Activated naive CD8-positive, alpha-beta T cell treated with anti-CD3 and anti-CD28 coated beads, Interleukin-2, amount 50 U/mL, for 16 hours (primary cell): ENCODE measurements at places on chromosomes 5 and 9.

- no peak for DNase-seq
Observed at GRCh38 chr9:129486756-129487657, 133.9 kb downstream of the C9orf50 start.

DNA sequence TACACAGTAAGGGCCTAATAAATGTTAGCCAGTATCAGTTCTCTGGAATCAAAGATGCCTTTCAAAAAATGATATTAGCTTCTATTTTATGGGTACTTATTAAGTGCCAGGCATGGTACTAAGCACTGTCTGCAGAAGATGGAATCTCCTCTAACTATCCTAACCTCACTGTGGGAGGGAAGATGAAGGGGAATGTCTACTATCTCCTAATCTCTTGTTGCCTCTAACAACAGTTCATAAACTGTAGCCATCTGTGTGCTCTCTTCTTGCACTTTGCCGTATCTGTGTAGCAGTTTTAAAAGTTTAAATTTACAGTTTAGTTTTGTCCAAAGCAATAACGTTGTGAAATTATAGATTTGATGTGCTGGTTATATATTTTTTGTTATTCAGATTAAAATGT, 99.6 kb upstream of the CCDC112 start:
- DNase-seq, result no peak

- no peak for DNase-seq
Observed at GRCh38 chr5:96509721-96510350, 76.8 kb upstream of the PCSK1 start.

DNA sequence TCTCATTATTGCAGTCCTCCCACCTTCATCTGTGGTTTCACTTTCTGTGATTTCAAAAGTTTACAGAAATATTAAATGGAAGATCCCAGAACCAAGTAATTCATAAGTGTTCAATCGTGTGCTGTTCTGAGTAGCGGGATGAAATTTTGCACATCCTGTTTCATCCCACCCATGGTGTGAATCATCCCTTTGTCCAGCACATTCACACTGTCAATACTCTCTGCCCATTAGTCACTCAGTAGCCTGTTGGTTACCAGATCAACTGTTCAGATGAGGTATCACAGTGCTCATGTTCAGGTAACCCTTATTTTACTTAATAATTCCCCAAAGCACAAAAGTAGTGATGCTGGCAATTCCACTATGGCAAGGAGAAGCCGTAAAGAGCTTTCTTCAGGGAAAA, 26.8 kb downstream of the FAM81B start:
- no peak for DNase-seq

GRCh38 chr5:125298746-125299379, 552.4 kb upstream of the ZNF608 start:
- no peak for DNase-seq

DNA sequence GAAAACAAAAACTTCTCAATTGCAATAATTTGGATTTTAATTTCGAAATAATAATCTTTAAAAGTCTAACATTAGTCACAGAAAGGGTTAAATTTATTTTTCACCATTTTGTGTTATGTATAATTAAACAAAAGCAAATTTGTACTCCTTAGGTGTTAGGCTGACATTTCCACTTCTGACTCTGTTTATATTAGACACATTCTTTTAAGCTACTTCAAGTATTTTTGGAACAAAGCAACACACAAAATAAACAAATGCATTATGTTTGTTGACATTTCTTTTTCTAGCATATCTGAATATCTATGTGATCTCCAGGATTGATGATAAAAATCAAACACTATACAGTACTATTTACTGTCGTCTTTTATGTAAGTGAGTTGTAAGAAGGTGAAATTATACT, 44.3 kb upstream of the NIPBL start:
- no peak for DNase-seq

GRCh38 chr5:140217299-140218026, 42.5 kb downstream of the CYSTM1 start:
- no peak for DNase-seq

DNA sequence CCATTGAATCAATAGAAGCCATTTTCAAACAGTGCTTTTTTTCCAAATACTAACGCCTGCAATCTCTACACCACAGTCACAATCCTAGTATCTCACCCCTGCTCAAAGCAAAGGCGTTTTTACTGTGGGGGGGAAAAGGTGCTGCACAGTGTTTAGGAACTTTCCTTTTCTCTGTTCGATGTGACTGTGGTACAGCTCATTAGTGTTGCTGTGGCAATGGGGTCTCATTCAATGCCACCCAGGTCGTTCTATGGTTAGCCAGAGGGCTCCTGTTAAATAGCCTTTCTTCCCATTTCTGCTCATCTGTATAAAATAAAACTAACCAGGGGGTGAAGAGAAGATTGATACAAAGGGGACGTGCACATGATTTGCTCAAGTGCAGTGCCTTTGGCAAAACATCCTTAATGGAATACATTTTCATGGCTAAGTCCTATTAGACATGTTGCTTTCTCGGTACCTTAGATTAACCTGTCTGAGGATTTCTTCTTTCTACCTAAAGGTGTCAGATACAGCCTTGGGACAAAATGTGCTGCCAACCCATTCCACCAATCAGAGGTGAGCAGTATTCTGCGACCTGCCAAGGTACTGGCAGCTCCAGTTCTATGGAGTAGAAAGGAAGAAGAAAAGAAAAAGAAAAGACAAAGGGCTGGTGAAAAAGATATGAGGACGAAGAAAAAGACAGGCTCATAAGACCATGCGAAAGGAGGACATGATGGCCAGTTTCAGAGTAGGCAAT, 651.4 kb upstream of the DMAC1 start:
- DNase-seq, result no peak

GRCh38 chr5:17359451-17360011, 138.5 kb upstream of the TAF11L2 start:
- DNase-seq, result no peak

DNA sequence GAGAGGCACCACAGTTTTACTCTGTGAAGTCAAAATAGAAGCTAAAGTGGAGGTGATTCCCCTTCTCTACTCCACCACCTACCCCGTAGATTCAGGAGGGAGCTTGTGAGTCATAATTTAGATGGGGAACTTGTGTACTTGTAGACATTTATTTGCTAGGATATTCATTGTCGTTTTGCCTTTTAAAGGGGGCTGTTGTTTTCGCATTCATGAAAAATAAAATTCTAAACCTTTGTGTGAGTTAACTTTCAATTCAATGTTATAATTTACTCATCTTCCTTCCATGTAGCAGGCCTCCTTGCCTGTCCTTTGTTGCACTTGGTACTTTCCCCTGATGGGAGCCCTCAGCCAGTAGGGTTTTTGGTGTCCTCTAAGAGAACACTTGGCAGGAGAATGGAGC, 22.0 kb downstream of the SECISBP2 start:
- DNase-seq, result no peak

- DNase-seq, result no peak
Observed at GRCh38 chr9:136193127-136193890, 11.6 kb downstream of the LHX3 start.

- no peak for DNase-seq
Observed at GRCh38 chr5:147554261-147554817, 44.5 kb upstream of the DPYSL3 start.

DNA sequence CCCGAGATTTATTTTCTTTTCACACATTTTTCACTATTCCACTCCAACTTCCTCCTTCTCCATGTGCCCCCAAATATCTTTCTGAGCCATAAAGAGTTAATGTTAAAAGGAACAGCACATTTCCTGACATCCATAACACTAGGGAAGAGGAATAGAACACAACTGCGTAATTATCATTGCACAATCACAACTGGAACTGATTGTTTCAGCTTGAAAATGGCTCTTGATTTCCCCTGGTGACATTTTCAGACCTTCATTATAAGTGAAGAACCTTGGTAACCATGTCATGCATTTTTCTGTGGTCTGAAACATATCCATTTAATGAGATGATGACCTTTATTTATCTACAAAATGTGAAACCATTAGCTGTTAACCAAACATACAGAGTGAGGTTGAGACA, 82.4 kb downstream of the PCSK1 start:
- DNase-seq, result no peak

GRCh38 chr9:124210697-124211096, 47.1 kb upstream of the NEK6 start:
- no peak for DNase-seq

- no peak for DNase-seq
Observed at GRCh38 chr9:26565118-26565517, 327.5 kb downstream of the CAAP1 start.

DNA sequence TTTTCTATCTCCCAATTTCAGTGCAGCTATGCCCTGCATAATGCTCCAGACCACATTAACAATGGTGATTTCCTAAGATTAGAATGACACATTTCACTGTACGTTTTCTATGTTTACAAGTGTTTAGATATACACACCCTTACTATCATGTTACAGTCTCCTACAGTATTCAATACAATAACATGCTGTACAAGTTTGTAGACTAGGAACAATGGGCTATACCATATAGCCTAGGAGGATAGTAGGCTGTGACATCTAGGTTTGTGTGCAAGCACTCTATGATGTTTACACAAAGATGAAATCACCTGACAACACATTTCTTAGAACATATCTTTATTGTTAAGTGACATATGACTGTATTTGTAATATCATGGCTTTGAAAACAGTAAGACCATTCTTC, 1435.6 kb upstream of the NUDT12 start:
- DNase-seq, result no peak

DNA sequence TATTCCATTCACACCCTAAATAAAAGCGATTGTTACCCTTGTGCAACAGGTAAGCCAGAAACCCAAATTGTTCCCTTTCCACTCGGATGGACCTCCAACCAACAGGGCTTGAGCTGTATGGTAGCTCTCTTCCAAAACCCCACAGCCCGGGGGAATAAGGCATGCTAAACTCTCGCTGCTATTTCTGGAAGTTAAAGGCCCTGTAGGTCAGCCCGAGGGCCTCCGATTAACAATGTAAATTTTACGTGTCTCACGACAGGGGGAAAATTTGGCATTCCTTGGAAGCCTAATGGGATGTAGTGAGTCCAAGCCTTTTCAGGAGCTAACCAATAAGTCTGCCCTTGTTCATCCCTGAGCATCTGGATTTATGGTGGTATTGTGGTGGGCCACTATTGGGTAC, 26.0 kb downstream of the CNOT8 start:
- DNase-seq, result no peak

DNA sequence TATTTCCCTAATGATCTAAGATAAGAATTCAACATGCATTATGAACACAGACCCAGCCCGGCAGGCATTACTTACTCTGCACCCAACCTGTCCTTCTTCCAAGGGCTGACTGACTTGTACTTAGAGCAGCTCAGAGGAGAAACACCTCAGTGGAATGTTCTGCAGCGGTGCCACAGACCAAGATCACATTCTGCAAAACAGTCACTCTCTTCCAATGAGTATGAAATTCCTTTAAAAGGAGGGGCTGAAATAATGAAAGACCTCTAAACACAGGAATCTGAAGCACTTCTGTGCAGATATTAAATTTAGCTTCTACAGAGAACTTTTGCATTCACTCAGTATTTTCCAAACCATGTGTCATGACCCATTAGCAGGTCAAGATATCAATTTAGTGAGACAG, 172.9 kb downstream of the ZDHHC21 start:
- no peak for DNase-seq

- DNase-seq, result no peak
Observed at GRCh38 chr9:33952066-33952465, 96.6 kb downstream of the UBAP2 start.

DNA sequence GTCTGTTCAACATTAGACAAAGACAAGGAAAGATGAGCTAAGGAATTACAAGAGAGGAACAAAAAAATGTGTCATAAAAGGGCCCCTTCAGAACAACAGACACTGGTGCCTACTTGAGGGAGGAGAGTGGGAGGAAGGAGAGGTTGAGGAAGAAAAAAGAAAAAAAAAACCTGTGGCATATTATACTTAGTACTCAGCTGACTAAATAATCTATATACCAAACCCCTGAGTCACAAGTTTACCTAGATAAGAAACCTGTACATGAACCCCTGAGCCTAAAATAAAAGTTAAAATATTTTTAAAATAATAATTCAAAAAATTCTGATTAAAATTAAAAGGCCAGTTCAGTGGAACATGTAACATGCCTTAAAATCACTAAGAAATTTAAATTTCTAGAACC, 107.3 kb downstream of the MTREX start:
- DNase-seq, result no peak

DNA sequence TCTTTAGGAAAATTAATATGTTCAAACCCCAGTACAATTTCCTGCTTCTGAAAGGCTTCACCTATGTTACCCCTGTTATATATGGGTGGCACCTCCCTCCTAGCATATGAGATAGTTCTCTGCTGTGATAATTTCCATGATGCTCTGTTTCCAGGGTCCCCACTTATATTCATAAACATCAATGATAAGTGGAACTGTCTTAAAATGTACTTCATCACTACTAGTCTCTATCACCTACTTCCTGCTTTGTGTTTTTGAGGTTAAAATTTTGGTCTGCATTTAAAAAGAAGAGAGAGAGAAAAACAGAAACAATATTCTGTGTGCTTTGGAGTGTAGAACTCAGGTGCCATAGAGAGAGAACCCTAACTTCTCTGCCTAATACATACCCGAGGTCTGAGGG, 234.7 kb downstream of the HTR1A start:
- DNase-seq, result no peak

DNA sequence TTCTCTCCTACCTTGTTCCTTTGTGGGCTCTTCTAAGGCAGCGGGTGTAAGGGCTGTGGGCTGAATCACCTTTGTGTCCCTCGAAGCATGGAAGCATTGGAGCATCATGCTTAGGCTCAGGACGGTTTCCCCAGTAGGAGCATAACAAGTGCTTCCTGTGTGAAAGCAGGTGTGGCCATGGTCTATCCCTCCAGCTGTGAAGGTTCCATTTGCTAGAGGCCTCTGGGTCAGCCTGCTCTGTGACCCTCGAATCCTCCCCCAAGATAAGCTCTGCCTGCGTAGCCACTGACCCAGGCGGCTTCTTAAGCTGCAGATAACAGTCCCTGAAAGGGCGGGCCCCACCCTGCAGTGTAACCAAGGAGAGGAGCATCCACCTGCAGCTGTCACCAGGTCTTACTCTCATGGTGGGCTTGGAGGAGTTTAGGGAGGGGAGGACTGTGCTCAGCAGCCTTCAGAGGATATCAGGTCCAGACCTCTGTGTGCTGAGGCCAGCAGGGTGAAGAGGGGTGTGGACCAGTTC, 8.4 kb upstream of the NDST1 start:
- DNase-seq, result no peak

- no peak for DNase-seq
Observed at GRCh38 chr9:135083241-135083810, 4.1 kb upstream of the OLFM1 start.

DNA sequence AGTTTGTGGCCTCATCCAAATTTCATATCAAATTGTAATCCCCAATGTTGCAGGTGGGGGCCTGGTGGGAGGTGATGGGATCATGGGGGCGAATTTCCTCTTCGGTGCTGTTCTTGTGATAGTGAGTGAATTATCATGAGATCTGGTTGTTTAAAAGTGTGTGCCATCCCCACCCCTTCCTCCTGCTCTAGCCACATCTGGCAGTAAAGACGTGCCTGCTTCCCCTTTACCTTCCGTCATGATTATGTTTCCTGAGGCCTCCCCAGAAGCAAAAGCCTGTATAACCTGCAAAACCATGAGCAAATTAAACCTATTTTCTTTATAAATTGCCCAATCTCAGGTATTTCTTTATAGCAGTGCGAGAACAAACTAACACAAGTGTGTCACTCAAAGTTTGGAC, 71.0 kb upstream of the MOCS2 start:
- no peak for DNase-seq
